ENCODE measurements at places on chromosomes 3 and 15. TPM values are rescaled to one million over a fixed set of nuclear protein-coding genes. Genes with fewer than 3 reads are reported as not detected.

DNA sequence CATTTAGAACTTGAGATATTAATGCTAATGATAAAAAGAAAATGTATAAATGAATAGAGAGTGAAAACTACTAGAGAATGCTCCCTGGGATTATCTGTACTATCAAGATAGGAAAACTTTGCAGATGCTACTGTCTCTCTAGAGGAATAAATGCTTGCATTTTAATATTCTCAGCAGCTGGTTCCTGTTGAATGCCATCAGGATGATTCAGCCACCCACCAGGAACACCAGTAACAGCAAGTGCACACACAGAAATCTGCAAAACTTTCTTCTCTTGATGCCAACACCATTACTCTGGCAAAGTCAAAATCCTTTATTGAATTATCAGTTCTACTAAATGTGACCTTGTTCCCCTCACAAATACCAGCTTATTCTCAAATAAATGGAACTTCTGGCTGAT lies 148.4 kb downstream of the TIGIT start:
- no peak for DNase-seq

GRCh38 chr3:87361956-87362355 lies 85.6 kb upstream of the POU1F1 start:
- no peak for DNase-seq

SLC15A2 gene
- 0.02 TPM for total RNA-seq

ZNF662 gene
- not detected for total RNA-seq

SECISBP2L gene
- 15.3 TPM for total RNA-seq

- DNase-seq, result no peak
Observed at GRCh38 chr3:4061783-4062360, 241.3 kb upstream of the SETMAR start.

DNA sequence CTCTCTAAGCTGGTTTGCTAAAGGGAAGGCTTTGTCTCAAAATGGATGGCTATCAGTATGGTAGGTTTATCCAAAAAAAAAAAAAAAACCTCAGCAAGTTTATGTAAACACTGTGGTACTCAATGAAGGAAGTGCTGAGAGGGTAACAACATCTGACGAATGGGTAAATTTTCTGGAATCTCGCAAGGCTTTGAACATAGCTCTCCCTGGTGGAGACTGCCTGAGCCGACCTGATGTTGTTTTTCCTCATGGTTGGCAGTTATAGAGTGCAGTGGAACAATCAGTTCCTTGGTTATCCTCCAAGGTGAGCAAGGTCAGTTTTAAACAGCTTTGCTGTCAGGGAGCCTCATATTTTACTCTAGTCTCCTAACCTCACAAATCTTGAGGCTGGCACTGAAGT lies 94.6 kb downstream of the ZPLD1 start:
- peak; percentile 77 for DNase-seq

DNA sequence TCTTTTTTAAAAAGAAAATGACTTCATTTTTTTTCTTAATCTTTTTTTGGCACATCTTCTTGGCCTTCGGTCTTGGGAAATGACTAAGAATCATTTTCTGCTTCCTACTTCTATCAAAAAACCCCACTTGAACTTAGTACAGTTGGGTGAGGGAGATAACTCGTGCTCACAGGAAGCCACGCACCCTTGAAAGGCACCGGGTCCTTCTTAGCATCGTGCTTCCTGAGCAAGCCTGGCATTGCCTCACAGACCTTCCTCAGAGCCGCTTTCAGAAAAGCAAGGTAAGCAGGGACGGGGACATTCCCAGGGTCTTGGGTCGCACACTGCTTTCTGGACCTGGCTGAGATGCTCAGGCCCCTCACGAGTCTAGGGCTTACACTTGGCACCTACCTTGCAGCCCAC lies at the start of gene CCR4:
TSS of gene CCR4 (plus strand) at position 235 of the 402 bp plus-strand sequence. CDS start 1,779 bp downstream, outside the sequence.
- no peak for DNase-seq

DNA sequence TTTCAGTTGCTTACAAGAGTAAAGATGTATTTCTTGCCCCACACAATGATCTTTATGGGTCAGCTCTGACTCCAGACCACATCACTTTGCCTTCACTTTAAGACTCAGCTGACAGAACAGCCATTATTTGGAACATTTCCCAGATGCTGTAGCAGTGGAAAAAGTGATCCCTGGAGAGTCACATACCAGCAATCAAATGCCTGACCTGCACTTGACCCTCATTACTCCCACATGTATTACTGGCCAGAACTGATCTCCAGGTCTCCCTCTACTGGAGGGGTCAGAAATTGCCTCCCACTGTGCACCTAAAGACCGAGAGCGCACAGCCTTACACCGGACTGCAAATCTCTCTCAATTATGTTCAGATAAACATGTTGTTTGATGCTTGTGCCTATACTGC lies 88.6 kb upstream of the ZNF385D start:
- DNase-seq, result peak; percentile 3

All from H4 (cell line).